Stimulated activated CD8-positive, alpha-beta memory T cell treated with anti-CD3 and anti-CD28 coated beads, Interleukin-4, amount 100 ng/mL, for 1 hour (primary cell): ENCODE measurements at places on chromosomes 4 and X.

- no peak for DNase-seq
Observed at GRCh38 chr4:38101563-38101962, 141.4 kb downstream of the PTTG2 start.

DNA sequence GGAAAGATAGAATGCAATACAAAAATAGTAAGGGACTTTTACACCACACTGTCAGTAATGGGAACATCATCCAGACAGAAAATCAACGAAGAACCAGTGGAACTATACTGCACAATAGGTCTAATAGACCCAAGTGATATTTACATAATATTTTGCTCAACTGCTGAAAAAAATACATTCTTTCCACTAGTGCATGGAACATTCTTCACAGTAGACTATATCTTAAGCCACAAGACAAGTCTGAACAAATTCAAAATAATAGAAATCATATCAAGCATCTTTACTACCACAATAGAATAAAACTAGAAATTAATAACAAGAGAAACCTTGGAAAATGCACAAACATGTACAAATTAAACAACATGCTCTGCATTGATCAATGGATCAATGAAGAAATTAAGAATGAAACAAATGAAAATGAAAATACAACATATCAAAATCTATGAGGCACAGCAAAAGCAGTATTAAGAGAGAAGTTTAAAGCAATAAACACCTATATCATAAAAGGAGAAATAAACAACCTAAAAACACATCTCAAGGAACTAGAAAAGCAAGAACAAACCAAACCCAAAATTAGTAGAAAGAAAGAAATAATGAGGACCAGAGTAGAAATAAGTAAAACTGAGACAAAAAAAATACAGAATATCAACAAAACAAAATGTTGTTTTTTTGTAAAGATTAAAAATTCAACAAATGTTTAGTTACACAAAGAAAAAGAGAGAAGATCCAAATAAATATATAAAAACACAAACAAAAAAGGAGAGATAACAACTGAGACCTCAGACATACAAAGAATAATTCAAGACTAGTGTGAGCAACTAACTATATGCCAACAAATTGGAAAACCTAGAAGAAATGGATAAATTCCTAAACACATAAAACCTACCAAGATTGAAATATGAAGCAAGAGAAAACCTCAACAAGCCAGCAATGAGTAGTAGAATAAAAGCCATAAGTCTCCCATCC is 51.5 kb upstream of the ANTXR2 start:
- no peak for DNase-seq

GRCh38 chr4:169064296-169064695 is 54.2 kb upstream of the CBR4 start:
- DNase-seq = no peak

- no peak for DNase-seq
Observed at GRCh38 chr4:133493241-133493640, 344.1 kb downstream of the PCDH10 start.

- no peak for DNase-seq
Observed at GRCh38 chr4:157170321-157170720, 50.2 kb upstream of the GRIA2 start.

DNA sequence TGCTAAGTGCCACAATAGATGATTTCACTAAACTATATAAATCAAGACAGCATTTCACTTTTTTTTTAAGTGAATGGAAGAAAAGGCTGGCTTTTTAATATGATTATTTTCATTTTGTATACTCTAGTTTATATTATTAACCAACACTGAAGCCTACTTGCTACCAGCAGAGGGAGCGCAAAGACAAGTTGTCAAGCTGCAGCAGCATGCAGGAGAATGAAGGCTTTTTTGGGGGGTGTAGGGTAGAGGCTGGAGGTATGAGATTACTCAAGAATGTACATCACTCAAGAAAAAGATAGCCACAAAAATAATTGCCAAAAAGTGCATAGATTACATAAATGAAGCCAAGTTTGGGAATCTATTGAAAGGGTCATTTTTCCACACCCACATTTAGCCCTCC is 519.5 kb downstream of the FGF13 start:
- no peak for DNase-seq

DNA sequence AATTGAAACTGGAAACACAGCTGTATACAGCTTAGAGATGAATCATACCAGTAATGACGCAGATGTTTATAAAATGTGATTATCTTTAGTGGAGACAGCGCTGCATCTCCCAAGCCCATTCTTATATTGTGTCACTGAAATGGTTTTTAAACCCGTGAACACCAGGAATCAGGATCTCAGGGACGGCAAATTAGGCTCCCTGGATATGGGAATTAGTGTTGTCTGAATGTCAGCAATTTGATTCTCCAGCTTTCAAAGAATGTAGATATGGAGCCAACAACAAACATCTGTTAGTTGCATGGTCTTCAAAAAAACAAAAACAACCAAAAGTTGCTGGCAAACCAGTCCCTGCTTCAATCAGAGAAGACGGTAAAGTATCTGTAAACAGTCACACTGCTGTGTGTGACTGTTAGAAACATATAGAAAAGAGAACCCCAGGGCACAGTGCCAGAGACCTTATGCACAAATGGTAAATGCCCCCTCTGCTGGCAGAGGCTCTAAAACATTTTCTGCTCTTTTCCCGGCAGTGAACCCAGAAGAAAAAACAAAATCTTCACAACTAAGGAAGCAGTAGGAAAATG is 351.9 kb upstream of the FTHL17 start:
- DNase-seq = no peak

- DNase-seq = no peak
Observed at GRCh38 chrX:30649859-30650258, 3.4 kb upstream of the GK start.

- DNase-seq = no peak
Observed at GRCh38 chr4:158912806-158913205, 144.0 kb downstream of the FNIP2 start.

GRCh38 chrX:28835991-28836390 is 248.7 kb downstream of the IL1RAPL1 start:
- no peak for DNase-seq

DNA sequence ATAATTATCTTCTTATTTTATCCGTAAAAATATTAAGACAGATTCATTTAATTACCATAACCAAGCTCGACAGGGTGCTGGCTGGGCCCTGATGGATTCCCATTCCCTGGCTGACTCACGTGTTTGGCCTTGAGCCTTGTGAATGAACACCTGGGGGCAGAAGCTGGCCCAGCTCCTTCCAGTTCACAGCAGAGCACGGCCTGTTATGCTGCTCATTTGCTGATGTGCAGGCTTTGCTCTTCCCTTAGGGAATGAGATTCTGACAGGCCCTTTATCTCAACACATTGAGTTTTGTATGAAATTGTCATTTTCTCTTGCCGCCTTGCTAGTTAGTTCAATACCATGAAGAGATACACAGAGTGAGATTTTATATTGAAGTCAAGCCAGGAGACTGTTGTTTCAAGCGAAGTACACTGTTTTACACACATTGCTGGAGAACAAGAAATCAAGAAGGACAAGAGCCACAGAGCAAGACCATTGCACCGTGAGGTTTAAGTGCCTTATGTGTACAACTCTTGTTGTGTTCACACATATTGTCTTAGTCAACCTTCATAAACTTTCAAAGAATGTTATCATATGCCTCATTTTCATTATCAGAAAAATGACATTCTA is 1583.3 kb downstream of the STIM2 start:
- no peak for DNase-seq

DNA sequence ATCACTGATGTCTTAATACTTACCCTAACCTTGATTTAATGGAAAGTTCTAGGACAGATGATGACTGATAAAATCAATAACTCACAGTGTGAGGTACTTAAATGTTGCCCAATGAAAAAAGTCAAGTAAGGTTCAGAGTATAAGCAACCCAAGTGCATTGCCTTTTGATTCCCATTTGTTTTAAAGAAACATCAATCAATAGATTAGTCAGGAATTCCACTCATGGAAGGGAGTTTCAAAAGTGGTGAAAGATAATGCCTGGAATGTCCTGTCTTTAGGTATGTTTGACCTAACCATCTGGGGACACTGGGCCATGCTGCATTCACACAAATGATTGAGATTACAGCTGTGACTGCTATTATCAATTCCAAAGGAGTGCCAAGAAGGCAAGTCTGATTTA is 259.7 kb downstream of the PPARGC1A start:
- no peak for DNase-seq

DNA sequence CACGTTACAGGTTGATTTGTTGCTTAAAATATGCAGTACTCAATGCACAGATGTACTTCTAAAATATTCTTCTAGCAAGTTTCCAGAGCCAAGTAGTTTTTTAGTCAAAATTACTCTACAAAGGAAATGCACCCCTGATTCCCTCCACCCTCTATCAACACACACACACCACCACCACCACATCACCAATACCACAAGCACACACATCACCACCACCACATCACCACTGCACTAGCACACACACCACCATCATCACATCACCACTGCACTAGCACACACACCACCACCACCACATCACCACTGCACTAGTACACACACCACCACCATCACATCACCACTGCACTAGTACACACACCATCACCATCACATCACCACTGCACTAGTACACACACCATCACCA is 105.2 kb upstream of the FRG1 start:
- DNase-seq = no peak
